Activated CD4-positive, CD25-positive, alpha-beta regulatory T cell (primary cell): ENCODE measurements at places on chromosomes 2 and 18.

DNA sequence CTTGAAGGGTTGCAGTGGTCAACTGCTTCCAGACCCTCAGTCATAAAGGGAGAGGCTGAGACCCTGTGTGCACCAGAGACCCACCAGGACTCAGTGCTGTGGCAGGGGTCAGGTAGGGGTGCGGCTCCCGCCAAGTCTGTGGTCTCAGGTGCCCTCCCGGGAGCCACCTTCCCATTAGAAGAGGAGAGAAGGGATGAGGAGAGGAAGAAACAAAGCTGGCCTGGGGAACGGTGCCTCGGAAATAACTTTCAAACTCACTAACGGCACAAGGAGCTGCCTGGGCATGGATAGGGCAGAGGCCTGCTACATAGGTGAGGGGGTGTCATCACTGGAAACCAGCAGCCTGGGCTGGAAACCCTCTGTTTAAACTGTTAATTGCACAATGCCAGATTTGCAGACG, 84.9 kb downstream of the TPO start:
- DNase-seq = no peak

DNA sequence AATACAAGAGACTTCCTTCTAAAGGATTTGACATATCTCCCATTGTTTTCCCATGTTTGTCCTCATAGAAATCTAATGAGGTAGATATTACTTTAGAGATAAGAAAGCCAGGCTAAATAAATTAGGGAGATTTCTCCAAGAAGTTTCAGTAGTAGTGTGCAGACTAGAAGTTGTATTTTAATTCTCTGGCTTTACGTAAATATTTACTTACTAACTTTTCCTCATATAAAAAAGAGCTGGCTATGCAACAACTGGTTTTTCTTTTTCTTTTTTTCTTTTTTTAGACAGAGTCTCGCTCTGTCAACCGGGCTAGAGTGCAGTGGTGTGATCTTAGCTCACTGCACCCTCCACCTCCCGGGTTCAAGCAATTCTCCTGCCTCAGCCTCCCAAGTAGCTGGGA, 60.6 kb upstream of the ACYP2 start:
- no peak for DNase-seq

GRCh38 chr2:82539280-82539621, 1919.8 kb downstream of the SUCLG1 start:
- DNase-seq = no peak

- no peak for DNase-seq
These were observed 74.9 kb upstream of the CELF4 start for GRCh38 chr18:37640504-37640903.

GRCh38 chr2:171794918-171795317, 99.1 kb downstream of the SLC25A12 start:
- no peak for DNase-seq

GRCh38 chr2:64133354-64133753, 10.9 kb downstream of the PELI1 start:
- DNase-seq = no peak

GRCh38 chr2:75022516-75022915, 64.1 kb downstream of the POLE4 start:
- no peak for DNase-seq

- no peak for DNase-seq
These were observed 251.3 kb downstream of the HDAC4 start for GRCh38 chr2:239149501-239149900.

DNA sequence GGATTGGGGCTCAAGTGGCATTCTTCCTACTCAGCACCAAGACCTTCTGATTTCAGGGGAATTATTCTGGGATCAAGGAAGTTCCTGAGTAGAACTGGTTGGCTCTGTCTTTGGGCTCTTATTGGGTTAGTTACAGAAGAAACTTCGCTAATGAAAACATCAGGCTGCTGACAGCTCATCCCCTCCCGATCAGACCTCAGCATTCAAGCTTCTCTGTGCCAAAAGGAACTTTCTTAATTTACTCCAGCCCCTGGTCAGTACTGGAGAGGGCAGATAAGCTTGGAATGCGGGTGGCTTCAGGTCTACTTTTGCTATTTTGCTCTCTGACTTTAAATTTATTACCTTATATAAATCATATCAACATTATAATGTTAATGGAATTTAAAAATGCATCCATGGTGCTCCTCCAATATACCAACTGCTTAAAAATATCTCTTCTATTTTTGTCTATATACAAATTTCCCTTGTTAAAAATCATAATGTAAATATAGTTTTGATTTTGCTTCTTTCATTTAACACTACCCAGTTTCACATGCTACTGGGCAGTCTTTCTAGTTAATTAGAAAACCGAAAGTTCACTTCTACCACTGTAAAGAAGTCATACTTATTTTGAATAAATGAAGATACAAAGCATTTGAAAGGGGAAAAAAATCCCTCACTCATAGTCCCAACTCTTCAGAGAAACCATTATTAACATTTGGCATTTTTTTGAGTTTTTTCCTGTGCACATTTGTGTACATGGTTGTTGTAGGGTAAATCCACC, 34.4 kb downstream of the PCARE start:
- DNase-seq = no peak

- no peak for DNase-seq
These were observed 29.5 kb downstream of the MARCO start for GRCh38 chr2:118971245-118972122.

DNA sequence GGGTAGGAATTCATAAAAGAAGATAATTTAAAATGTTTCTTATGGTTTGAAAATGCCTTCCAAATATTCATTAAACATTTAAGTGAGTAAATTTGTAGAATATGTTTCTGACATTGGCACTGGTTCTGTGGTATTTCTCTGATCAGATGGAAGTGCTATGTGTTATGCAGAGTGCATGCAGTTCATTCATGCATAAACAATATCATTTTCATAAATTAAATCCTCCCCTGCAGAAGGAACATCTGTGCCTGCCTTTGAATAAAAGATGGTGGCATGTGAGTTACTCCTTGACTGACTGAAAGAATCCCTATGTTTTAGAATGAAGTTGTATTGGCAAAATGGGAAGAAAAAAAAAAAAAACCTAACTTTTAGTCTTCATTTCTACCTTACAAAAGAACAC, 5.9 kb downstream of the NEUROD1 start:
- DNase-seq = no peak

DNA sequence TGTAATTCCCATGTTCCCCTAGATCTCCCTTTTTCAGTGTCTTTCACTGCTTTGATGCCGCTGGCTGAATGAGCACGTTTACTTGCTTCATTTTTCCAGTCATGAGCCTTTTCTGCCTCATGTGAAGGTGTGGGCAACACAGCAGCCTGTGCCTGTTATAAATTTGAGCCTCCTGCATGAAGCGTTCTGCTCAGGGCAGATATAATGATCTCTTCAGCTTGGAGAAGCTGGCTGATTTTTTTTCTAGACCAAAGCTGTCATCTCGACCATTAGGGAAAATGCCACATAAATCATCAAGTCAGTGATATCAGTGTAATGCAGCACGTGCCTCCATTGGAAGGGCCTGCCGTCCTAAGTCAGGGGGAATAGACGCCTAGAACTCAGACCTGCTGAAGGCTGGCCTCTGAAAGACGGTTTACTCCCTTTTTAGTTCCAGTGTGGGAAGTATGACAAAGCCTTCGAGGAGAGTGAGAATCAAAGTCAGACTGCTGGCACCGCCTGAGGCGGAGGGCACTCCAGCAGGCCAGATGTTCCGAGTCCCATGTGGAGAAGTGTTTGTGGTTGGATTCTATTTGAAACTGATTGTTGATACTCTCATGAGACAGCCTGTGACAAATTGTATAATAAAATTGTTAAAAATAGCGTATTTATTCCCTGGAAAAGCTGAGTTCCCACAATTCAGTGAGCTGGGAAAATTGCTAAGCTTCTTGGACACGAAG, 196.5 kb downstream of the MYO1B start:
- no peak for DNase-seq

- DNase-seq = no peak
These were observed 210.3 kb upstream of the RBMS1 start for GRCh38 chr2:160703648-160704585.

DNA sequence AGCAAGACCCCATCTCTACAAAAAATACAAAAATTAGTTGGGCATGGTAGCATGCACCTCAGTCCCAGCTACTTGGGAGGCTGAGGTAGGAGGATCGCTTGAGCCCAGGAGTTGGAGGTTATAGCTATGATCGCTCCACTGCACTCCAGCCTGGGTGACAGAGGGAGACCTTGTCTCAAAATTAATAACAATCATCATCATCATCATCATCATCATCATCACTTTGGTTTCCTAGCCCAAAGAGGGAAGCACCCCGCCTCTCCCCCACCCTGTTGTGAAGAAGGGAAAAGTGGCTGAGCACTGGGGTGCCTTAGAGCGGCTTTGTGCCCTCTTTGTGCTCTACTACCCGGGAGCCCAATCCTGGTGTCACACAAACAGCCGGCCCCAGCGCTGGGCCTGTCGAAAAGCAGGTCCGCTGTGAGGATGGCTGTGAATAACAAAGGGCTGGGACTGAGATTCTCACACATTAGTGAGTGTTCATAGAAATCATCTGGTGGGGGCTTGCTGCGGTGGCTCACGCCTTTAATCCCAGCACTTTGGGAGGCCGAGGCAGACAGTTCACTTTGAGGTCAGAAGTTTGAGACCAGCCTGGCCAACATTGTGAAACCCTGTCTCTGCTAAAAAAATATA, 42.6 kb upstream of the ASXL2 start:
- DNase-seq = no peak

- DNase-seq = no peak
These were observed 41.4 kb downstream of the SPP2 start for GRCh38 chr2:234091883-234092282.

GRCh38 chr2:32836933-32837332, 109.8 kb upstream of the LTBP1 start:
- DNase-seq = no peak

DNA sequence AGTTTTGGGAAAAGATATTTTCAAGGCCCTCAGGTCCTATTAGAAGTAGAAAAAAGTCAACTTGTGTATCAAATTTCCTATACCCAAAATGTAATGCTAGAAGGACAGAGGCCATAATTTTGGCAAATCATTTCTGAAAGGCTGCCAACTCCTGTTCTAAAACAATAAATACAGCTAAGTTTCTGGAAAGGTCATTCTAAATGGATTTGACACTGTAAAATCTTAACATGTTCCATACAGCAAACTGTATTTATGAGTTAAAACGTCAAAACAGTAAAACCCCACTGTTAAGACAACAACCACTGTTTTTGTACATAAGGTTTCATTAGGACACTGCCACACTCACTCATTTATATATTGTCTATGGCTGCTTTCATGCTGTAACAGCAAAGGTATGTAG, 9.7 kb downstream of the FAM98A start:
- no peak for DNase-seq

DNA sequence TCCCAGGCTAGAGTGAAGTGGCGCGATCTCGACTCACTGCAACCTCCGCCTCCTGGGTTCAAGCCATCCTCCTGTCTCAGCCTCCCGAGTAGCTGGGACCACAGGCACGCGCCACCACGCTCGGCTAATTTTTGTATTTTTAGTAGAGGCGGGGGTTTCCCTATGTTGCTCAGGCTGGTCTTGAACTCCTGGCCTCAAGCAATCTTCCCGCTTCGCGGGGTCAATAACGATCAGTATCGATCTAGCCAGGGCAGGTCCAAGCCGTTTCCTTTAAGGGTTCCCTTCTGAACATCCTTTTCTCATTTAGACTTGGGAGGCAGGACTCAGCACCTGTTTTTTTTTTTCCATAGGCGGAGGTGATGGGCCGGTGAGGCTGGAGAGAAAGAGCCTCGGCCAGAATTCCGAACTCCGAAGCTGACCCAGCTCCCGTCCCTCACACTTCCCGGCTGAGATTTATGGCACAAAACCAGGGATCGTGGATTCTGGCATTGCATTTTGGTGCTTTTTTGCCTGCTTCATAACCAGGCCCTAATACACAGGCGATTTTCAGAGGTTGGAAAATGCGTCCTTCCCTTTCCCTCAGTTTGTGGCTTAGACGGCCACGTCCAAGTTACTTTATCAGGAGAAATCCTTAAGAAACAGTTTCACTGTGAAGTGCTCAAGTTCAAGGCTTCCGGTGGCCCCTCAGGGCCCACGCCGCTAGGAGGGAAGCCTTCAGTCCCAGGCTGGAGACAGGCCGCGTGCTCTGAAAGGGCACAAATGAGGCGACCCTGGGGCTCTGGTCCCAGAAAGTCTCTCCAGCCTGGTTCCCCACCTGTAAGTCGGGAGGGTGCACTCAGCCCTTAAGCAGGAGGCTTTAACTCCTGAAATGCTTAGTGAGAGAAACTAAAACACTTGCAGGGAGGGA, 998 bp upstream of the SLC66A3 start:
- DNase-seq = no peak

- DNase-seq = no peak
These were observed 55.1 kb downstream of the CYP27C1 start for GRCh38 chr2:127164761-127165538.

DNA sequence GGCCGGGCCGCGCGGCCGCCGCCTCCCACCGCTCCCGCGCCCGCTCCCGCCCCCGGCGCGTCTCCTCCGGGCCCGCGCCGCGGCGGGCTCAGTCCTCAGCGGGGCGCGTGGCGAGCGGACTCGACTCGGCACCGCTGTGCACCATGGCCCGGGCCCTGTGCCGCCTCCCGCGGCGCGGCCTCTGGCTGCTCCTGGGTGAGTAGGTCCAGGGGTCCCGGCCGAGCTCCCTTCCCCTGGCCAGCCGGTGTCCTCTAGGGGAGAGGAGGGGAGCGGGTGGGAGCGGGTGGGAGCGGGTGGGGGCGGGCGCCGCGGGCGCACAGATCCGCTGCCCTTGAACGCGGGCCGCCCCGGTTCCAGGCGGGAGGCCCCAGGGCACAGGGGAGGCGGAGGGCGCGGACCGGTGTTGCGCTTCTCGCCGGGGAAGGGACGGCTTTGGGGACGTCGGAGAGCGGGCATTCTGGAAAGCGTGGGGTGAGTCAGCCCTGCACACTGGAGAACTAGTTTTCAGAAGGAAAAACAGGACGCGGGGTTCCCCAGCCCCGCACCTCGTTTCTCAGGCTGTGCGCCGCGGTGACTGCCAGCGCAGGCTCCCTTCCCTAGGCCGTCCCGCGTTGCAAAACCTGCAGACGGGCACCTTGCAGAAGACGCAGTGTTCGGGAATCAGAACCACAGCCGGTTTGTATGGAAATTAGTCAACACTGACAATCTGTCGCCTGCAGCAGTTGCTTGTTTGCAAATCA, at the start of gene RAMP1:
RAMP1 (plus strand) TSS at position 91 of the 740 bp plus-strand sequence; CDS start at position 144, 53 bp downstream.
- no peak for DNase-seq

- DNase-seq = no peak
These were observed at the start of gene RSAD2 for GRCh38 chr2:6877402-6878304. RSAD2 (plus strand) TSS chr2:6877777; CDS start chr2:6877801, 24 bp downstream.
